ENCODE measurements at places on chromosomes 13 and 19. TPM values are rescaled to one million over a fixed set of nuclear protein-coding genes. Genes with fewer than 3 reads are reported as not detected.

Gene HS6ST3
- 0.52 TPM for total RNA-seq

Gene ZNF93
- 7.3 TPM for total RNA-seq

Gene IQCN
- 0.52 TPM for total RNA-seq

Gene DIRAS1
- 1.6 TPM for total RNA-seq

Gene ZNF382
- 15.1 TPM for total RNA-seq

Gene TEX101
- not detected for total RNA-seq

Gene ZNF418
- 17.2 TPM for total RNA-seq

Gene ZNF175
- 3.7 TPM for total RNA-seq

Gene MISP
- total RNA-seq: not detected

Gene NDFIP2
- total RNA-seq: 24.0 TPM

Data from skeletal muscle tissue (tissue), 5 donors.